ENCODE measurements at places on chromosomes 4 and X.

GRCh38 chrX:7169627-7170026 lies 21.7 kb upstream of the PUDP start:
- no peak for DNase-seq

DNA sequence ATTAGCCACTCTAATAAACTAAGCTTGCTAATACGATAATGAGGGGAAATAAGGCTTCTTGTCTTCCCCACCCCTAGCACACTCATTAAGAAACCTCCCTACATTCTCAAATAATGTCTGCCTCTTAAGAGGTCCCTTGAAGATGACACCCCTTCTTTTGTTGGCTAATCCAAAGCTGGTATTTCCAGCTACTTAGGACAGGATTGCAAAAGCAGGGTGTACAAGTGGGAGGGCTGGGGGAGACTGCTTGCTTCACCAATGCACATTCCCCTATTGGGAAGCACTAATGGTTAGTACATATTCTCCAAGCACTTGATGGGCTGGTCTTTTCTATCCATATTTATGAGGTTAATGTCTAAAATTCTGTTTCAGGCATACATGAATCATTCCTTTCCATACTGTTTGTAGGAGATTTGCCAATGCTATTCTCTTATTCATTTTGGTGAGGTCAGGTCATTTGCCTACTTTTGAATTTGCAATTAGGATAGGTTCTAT lies 16.8 kb upstream of the TIMM8A start:
- DNase-seq: no peak

DNA sequence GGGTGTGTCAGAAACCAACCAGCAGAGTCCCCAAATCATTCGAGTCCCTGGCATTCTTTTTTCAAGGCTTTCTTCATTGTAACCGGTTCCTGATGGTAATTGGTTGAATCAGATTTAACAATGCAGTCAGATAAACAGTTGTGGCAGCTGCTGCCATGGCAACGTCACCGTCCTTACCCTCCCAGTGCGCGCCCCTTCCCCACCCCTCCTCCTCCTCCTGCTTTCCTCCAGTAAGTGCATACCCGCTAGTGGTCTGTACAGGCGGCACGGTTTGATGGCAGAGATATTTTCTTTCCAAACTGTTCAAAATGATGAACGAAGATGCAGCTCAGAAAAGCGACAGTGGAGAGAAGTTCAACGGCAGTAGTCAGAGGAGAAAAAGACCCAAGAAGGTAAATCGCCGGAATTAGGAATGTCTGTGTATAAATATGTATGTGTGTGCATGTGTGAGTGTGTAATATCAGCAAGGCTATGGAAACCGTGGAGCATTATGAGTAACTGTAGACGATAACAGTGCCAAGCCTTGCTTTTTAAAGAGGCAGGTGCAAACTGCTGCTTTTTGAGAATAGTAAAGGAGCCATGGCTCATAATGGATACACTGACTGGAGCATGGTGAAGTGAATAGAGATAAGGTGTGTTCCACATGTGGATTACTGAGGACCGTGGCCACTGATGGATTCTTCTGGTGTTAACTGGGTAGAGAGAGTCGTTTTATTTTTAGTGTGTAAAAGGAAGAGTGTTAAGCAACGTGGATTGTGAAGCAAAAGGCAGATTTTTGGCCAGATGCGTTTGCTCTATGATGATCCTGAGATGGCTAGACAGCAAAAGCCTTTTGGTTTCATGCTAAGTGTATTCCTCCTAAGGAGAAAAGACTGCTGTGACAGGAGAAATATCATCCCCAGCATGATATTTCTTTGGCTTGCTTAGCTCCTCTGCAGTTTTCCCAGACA lies at the start of gene ANK2:
Gene ANK2 (plus strand): TSS at position 233 of the 950 bp plus-strand sequence. CDS start 76 bp downstream, at position 309.
- DNase-seq: no peak

GRCh38 chr4:39383690-39384089 lies 17.5 kb upstream of the RFC1 start:
- DNase-seq: no peak

DNA sequence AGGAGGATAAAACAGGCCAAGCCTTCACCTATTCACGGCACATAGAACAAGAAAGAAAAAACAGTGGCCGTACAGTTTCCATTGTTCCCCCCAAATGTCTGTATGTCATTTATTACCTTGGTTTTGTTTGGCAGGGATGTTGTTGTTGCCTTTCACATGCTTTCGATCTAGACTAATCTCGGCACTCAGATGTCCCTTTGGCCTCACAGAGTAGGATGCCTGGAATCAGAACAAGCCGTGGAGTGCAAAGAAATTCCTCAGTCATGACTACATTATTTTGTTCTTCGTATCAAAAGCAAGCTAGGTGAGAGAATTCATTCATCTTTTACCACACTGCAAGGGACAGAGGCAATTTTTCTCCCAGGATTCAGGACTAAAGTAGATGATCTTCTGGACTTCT lies 106.9 kb downstream of the SMIM20 start:
- peak; percentile 91 for DNase-seq

- no peak for DNase-seq
Observed at GRCh38 chr4:98656886-98657285, 1.5 kb downstream of the TSPAN5 start.

DNA sequence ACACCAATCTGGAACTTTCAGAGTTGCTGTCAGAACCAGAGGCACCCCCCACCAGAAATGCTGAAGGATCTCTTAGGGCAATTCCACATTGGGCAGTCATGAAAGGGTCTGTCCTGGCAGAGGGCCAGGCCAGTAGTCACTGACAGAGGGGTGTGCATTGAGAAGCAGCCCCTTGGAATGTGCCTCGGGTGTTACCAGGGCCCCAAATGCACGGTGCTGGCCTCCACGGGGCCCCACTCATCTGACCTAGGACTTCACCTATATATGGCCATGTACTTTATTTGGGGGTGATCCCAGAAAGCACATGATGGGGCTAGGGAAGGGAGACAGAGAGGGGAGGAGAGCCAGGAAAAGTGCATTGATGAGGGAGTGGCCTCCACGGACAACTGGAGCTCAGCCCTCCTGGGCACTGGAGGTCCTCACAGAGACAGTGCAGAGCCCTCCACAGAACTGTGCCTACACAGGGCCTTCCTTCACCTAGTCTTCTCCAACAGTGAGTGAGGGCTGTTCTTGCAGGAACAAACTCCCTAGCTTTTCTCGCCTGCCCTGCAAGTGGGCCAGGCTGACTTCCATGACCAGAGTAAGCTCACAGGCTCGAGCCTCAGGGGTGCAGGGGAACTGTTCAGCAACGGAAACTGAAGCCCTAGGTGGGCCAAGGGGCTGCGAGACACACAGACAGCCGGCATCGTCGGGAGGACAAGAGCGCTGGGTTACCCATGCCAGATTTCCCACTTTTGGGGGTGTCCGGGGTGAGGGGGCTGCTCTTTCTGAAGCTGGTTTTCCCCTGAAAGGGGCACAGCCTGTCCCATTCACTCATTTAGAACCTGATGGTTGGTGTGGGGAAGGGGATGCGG lies 136.2 kb downstream of the HMX1 start:
- DNase-seq: no peak

GRCh38 chrX:55867708-55868107 lies 150.2 kb downstream of the RRAGB start:
- DNase-seq: no peak

- peak; percentile 27 for DNase-seq
Observed at GRCh38 chr4:3399277-3400194, 42.2 kb upstream of the HGFAC start.

DNA sequence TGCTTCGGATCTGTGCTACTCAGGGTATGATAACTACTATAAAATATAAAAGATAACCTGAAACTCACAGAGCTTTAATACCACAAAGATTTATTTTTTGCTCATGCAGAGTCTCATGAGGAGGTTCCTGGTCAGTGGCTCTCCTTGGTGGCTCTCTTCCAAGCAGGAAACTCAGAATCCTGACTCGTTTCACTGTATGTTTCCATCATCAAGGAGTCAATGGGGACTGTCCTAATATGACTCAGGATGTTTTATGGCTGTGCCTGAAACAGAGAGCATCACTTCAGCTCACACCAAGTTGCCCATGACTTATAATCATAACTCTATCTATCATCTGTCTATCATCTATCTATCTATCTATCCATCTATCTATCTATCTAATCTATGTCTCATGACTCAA lies 620.8 kb upstream of the NR3C2 start:
- peak; percentile 1 for DNase-seq

GRCh38 chrX:2401590-2402360 lies 99.0 kb downstream of the DHRSX start:
- DNase-seq: peak; percentile 66

DNA sequence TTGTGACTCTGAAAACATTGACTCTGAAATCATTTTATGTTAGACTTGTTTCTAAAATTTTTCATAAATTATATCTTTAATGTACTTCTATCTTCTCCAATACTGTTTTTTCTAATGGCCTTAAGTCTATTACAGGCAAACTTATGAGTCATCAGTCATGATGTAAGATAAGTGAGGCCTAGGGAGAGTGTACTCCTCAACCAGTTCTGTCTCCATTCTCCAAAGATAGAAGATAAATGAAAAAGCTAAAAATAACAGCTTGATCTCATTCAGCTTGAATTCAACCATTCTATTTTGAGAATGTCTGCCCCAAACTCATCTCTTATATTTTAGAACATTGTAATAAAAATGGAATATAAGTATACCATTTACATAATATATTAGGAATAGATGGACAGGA lies 34.5 kb downstream of the STBD1 start:
- peak; percentile 34 for DNase-seq

- DNase-seq: no peak
Observed at GRCh38 chr4:148980782-148981480, 538.7 kb upstream of the NR3C2 start.

- DNase-seq: peak; percentile 82
Observed at GRCh38 chr4:141652161-141652778, 15.9 kb downstream of the IL15 start.

- no peak for DNase-seq
Observed at GRCh38 chr4:129972257-129972656, 876.3 kb downstream of the C4orf33 start.

GRCh38 chr4:26263165-26263564 lies 57.6 kb upstream of the RBPJ start:
- peak; percentile 19 for DNase-seq

- no peak for DNase-seq
Observed at GRCh38 chr4:143506031-143506430, 7.5 kb upstream of the SMARCA5 start.

DNA sequence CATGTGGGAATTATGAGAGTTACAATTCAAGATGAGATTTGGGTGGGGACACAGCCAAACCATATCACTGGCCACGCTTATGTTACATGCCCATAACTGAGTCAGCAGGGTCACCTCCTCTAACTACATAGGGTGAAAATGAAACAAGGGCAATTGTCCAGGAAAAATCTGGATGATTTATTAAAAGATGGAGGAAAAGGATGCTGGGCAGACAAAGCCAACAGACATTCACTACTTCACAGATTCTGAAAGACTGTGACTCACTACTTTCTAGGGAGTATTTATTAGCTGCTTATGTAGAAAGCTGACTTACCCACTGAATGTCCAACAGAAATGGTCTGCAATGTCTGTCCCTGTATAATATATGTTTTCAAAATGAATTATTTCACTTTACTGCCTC lies 72.4 kb downstream of the APBB2 start:
- peak; percentile 89 for DNase-seq

DNA sequence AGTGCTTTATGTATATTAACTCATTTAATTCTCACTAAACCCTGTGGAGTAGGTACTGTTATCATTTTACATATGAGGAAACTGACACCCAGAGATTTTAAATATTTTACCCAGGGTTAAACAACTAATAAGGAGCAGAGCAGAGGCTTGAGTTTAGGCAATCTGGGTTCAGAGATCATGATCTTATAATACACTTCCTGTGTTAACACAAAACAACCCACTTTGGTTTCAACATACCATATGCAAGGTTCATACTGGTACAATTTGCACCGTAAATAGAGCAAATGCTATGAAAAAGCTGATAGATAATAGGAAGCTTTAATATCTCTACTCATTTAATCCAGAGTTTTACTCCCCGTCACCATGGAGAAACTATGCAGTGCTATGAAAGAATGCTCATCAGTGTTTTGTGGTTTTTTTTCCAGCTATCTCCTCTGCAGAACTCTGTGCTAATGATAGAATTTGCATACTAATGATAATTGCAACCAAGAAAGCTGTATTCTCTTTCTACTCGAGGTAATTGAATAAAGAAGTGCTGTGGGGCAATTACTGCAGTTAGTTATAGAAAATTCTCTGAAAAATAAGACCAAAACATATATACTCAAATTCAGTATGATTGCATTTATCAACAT lies 138.8 kb upstream of the MAP9 start:
- DNase-seq: no peak

DNA sequence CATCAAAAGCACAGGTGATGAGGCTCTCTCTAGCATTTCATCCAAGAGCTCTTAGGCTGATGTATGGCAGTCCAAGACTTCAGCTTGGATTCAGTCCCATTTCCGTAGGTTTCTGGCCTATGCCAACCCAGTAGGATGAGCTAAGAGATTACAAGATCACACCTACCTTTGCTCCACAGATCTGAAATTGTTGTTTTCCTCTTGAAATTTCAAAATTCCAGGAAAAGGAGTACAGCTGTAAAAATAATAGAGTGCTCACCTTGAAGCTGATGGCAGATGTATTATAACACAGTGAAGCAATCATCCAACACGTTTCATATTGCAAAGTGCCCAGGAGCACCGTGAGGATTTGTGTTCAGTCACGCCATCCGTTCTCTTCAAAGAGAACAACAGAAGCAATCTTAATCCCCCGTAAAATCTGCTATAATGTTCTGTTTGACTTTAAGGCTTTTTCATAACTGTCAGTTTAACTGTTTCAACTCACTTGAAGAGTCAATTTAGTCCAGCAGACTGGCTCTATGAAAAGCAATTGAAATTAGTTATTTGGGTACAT lies 137.5 kb downstream of the CPE start:
- DNase-seq: no peak

GRCh38 chr4:74682567-74683359 lies 111.6 kb downstream of the BTC start:
- DNase-seq: peak; percentile 98

DNA sequence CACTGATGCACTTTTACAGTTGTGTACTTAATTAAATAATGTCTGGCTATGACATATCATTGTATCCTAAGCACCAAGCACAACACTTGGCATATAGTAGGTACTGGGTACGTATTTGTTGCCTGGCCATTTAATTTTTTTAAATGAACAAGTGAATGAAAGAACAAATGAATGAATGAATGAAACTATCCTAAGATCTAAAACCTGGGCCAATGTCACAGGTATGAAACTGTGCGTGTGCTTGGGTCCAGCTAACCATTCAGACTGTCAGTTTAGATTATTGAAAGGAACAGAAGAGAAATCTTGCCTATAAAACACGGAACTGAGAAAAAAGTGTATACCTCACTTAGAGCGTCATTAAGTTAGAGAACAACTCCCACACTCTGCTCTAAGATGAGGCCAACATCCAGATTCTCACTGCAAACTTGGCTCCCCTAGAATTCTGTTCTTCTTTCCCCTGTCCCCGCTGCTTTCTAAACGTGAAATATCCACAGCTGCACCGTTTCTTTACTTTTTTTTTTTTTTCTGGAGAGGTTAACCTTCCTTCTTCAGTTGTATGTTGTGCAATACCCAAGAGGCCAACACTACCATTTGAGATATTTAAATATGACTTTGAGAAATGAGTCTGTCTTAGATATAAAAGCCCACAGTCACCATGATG lies 17.3 kb upstream of the SEL1L3 start:
- DNase-seq: no peak

- DNase-seq: no peak
Observed at GRCh38 chr4:34202154-34202553, 2042.2 kb downstream of the ARAP2 start.

GRCh38 chr4:154569028-154569427 lies 6.2 kb downstream of the FGB start:
- no peak for DNase-seq
